Mesangial cell (primary cell): ENCODE measurements at places on chromosomes 4 and X. TPM values are rescaled to one million over a fixed set of nuclear protein-coding genes. Genes with fewer than 3 reads are reported as not detected.

The RNF128 gene
- 3.3 and 11.2 TPM in 2 replicates for total RNA-seq

The DRD5 gene
- total RNA-seq, result not detected in 2 replicates

The HS6ST2 gene
- 5.9 and 6.1 TPM in 2 replicates for total RNA-seq

The PDE5A gene
- total RNA-seq, result 2.6 and 8.2 TPM in 2 replicates

The NIPAL1 gene
- 2.4 and 3.3 TPM in 2 replicates for total RNA-seq

The GRK4 gene
- total RNA-seq, result 1.6 and 3.0 TPM in 2 replicates

The RNF175 gene
- total RNA-seq, result 1.5 and 2.7 TPM in 2 replicates

The ATOH1 gene
- total RNA-seq, result not detected in 2 replicates

The PNMA6A gene
- 2.6 and 6.8 TPM in 2 replicates for total RNA-seq

The MAD2L1 gene
- 4.3 and 31.6 TPM in 2 replicates for total RNA-seq

The TMEM164 gene
- total RNA-seq, result 16.7 and 17.3 TPM in 2 replicates
